ENCODE measurements at places on chromosomes 11 and 22.

DNA sequence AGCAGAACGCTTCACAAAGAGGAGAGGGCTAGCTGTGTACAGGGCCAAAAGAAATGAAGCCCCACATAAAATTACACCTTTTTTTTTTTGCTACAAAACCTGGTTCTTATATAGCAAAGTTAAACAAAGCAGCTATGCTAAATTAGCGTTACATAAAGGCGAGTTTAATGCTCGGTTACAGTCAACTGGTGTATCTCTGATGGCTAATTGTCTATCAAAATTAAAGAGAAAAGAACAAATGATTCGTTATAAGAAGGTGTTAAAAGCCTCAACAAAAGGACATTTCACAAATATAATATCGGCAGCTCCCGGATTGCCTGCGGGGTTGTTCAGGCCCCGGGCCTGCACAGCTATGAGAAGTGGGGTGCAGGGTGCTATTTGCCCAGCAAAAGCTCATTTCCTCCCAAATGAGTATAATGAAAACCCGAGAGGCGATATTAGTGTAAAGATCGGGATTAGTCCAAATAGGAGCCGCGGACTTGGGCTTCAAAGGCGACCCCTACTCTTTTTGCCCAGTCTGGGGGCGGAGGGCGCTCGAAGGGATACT lies 13.3 kb upstream of the PAX6 start:
- no peak for DNase-seq

DNA sequence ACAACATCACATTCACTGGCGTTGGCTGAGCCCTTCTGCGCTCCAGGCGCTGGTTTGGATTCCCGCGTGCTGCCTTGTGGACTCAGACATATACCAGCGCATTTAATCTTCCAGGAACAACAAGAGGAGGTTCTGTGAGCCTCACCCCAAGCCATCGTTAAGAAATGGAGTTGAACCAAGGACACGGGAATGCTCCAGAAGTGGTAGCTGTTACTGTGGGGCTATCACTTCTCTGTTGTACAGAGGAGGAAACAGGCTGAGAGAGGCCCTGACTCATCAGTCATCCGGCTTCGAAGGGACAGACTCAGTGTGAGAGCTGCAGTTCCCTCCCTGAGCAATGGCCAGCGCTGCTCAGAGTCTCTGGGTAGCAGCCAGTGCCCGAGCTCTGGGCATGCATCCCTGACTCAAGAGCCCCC lies 291.3 kb downstream of the TBC1D22A start:
- no peak for DNase-seq

DNA sequence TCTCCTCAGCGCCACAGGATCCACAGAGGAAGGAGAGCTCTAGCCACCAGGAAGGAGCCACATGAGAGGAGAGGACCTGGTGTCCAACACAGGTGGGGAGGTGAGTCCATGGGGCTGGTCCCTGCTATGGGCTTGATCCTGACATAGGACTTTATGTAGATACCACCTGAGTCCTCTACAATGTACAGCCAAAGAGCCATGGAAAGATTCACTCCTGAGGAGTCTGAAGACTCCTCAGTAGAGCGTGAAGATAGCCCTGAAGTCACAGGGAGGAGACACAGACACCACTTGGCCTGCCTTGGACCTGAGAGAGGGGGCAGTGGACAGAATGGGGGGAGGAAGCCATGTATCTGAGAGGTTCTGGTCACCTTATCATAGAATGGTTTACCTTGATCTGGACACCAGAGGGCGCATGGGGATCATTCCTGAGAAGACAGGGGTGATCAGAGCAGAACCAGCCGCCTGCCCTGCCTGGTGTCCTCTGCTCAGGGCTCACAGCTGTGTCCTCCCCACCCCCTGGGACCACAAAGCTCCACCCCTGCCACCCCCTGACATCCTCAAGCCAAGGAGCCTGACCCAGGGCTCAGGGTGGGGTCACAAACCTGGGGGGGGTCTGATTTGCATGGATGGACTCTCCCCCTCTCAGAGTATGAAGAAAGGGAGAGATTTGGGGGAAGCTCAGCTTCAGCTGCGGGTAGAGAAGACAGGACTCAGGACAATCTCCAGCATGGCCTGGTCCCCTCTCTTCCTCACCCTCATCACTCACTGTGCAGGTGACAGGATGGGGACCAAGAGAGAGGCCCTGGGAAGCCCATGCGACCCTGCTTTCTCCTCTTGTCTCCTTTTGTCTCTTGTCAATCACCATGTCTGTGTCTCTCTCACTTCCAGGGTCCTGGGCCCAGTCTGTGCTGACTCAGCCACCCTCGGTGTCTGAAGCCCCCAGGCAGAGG lies 77.0 kb downstream of the ZNF280B start:
- peak; percentile 36 for DNase-seq

GRCh38 chr22:49734390-49734789 lies 93.3 kb downstream of the BRD1 start:
- DNase-seq: no peak

- DNase-seq: no peak
Observed at GRCh38 chr11:42301777-42302176, 842.3 kb upstream of the LRRC4C start.

- DNase-seq: no peak
Observed at GRCh38 chr22:24473284-24473683, 21.8 kb upstream of the UPB1 start.

Data from CD4-positive, alpha-beta T cell treated with Interleukin-6 at 100 ng/mL for 8 hours (primary cell).